Esophagus squamous epithelium (tissue), 5 donors: ENCODE measurements at places on chromosomes 6 and 20.

DNA sequence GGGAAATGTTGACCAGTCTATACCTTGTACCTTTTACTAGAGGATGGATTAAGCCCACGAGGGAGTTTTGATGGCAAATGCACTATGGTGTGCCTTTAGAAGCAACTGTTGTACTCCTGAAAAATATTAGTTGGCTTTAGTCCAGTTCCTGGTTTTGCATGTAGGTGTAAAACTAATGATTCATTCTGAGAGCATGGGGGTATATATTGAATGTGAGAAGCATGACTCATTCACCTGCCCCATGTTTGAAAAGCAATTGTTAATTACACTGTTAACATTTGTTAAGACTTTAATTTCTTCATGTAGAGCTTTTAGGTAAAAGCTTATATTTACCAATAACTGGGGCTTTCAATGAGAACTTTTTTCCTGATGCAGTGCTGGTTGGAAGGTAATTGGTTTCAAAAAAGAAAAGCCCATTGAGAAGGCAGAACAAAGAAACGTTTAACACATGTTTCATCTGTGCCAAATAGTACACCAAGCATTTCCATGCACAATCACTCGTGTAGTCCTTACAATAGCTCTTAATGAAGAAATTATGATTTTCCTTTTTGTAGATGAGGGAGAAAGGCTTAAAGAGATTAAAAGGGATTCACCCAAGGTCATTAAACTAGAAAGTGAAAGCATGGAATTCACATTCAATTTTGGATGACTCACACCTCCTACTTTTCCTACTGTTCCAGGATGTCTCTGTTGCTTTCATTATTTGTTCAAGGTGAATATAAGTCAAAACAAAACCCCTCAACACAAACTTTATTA, 134.1 kb downstream of the CCDC170 start:
- no peak for DNase-seq

GRCh38 chr6:169132352-169132940, 121.2 kb downstream of the THBS2 start:
- DNase-seq, result no peak

- no peak for DNase-seq
These were observed 195.2 kb downstream of the BACH2 start for GRCh38 chr6:90101403-90101802.

GRCh38 chr6:154849475-154849874, 116.3 kb downstream of the SCAF8 start:
- no peak for DNase-seq

- no peak for DNase-seq
These were observed 577.0 kb downstream of the CDH26 start for GRCh38 chr20:60535211-60535610.

DNA sequence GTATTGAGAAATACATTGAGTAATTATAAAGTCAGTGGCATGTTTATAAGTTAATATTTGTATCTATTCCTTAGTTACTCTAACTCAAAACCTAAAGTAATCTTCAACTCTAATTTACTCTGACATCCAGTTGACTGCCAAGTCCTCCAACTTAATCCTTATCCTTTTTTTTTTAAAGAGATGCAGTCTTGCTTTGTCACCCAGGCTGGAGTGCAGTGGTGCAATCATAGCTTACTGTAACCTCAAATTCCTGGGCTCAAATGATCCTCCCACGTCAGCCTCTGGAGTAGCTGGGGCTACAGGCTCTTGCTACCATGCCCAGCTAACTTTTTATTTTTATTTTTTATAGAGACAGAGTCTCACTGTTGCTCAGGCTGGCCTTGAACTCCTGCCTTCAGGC, 24.4 kb downstream of the PTPN1 start:
- no peak for DNase-seq

- no peak for DNase-seq
These were observed 24.9 kb upstream of the VEGFA start for GRCh38 chr6:43744931-43745727.

DNA sequence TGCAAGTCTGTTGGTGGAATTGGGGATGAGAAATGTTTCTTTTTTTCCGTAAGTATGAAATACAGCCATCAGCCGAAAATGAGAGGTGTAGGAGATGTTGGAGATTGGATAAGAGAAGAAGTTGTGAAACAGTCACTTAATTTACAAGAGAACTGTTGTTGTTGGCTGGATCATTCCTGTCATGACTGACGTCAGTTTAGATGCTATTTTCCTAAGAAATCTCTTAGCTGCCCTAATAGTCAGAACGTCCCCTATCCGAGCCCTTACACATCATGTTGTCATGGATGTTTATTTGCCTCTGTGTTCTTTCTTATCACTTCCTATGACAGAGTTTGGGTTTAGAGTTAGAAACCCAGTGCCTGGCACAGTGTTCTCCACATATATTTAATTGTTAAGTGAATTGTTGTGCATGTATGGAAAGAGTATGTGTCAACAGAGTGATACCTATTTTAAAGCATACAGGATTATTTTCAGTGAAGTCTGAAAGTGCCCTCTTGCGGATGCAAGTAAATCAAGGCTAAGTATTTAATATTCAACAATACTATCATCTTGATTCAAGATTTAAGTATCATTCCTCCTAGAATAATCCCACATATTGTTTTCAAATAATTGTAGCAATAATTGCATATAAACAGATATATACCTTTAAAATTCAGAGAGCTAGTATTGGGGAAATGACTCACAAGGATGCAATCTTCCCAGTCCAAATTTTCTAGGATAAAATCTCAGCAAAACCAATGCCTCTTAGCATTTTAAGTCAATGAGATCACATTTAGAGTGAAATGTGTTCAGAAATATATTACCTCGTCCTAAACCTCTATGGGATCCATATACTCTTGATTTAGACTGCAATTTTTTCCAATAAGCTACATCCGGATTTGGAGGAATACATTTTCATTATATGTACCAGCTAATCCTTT, 309.9 kb upstream of the NOX3 start:
- DNase-seq, result no peak

GRCh38 chr6:19432966-19433498, 404.1 kb upstream of the ID4 start:
- no peak for DNase-seq

DNA sequence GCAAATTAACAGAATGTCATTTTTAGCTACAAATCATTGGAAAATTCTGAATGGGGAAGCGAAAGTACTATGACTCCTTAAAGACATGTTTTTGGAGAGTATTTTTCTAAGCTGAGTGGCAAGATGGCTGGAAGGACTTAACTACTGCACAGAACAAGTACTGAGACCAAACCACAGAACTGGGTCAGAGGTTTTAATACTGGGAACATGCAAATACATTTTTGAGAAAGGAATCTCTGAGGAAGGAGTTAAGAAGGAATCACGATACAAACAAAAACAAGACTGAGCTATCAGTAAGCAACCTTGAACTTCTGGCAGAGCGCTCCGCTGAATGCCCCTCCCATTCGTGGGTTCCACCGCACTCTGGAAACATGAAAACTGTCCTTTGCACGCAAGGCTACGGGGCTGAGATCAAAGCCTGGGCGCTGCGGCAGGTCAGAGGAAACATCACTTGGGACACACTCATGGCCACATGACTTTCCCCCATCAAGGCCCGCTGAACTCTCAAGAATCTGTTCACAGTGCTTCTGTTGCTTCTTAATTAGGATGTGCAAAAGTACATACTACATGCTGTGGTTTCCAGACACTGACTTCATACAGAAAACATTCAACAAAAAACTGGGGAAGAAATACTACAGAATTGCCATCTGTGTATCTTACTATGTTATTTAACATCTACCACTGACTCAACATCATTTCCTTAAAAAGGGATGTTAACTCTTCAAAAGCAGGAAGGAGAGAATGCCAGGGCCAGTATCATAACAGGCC, 27.8 kb downstream of the SLC23A2 start:
- no peak for DNase-seq

GRCh38 chr6:116971959-116972358, 94.9 kb downstream of the RFX6 start:
- DNase-seq, result no peak

DNA sequence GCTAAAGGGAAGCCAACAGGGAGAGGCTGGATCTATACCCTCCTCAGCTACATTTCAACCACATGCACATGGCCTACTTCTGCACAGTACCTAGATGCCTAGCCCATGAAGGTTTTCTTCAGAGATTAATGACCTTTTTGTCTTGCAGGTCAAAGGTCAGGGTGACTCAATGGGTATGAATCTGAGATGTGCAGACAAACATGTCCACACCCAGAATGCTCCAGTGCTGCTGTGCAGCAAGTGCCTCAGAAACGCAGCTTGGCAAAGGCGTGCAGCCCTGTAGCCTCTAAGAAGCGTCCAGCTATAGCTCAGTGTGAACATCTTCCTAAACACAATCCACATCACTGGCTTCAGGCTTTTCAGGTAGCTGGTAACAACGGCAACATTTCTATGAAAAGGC, 24.4 kb downstream of the MAP1LC3A start:
- DNase-seq, result no peak

DNA sequence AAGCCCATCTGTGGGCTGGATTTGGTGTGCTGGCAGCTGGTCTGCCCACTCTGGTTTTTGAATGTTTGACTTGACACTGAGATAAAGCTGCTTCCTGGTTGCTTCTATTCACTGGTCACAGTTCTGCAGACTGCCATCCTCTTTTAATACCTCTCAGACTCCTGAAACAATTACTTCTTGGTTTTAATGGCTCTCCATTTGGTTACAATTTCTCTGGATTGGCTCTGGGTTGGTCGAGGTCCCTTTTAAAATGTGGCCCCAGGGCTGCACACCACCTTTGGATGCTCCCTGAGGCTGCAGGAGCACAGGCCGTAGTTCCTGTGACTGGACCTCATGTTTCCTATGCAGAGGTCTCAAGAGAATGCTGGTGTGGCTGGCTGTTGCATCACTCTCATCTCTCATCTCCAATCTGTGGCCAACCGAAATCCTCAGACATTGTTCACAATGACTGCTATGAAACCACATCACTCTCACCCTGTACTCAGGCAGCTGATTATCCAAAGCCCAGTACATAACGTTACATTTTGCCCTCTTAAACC, 98.5 kb downstream of the INSM1 start:
- no peak for DNase-seq

- DNase-seq, result no peak
These were observed 6.9 kb upstream of the CABLES2 start for GRCh38 chr20:62413896-62414481.

GRCh38 chr6:105280033-105280432, 100.2 kb upstream of the POPDC3 start:
- no peak for DNase-seq

DNA sequence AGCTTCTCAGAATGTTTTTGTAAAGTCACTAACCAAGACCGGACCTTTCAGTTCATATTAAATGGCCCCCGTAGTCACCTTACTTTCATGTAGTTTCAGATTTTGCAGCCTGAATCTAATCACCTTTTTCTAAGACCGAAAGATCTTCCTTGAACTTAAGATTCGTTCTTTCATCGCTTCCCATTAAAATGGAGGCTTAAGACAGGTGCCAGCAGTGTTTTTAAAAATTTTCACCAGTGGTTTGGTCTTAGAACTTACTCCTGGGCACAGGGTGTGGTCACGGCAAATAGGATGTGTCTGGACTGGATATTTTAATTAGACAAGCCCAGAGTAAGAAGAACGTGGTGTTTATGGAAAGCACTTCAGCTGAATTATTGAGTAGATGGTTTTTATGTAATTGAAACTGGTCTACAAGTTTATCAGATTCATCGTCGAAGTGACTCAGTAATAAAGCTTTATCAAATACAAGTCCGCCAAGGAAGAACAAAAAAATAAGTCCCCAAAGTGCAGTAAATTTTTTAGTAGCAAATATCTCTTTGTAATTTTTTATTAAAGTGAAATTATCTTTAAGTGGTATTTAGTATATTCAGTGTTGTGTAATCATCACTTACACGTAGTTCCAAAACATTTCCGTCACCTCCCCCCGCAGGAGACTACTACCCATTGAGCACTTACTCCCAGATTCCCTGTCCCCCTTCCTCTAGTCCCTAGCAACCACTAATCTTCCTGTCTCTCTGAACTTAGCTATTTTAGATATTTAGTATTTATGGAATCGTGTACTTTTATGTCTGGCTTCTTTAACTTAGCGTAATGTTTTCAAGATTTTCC, 868 bp downstream of the SRSF3 start:
- no peak for DNase-seq

DNA sequence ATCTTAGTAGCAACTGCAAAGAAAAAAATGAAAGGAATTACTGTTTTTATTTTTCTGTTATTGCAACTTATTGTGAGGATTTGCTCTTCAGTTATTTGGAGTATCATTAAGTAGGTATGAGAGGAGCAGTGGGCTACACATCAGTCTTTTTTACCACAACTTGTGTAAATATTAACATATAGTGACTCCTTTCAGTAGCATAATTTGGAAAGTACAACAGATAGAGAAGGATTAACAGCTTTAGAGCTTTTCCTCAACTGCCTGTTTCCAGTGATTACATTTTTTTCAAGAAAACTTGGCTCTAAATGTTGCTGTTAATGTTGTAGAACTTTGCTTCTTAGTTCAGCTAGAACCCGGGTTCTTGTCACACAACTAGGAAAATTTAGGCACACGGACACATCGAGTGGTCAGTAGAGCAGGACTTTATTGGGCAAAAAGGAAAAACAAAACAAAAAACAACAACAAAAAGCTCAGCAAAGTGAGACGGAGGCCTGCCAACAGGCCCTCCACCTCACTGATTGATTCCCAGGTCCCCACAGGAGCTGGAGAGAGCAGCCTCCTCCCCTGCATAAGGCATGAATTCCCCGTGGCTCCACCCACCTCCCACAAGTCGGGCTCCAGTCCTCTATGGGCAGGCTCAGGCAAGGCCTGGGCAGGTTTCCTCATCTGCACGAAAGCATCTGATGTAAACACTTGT, 75.1 kb downstream of the ADGRG6 start:
- DNase-seq, result no peak

DNA sequence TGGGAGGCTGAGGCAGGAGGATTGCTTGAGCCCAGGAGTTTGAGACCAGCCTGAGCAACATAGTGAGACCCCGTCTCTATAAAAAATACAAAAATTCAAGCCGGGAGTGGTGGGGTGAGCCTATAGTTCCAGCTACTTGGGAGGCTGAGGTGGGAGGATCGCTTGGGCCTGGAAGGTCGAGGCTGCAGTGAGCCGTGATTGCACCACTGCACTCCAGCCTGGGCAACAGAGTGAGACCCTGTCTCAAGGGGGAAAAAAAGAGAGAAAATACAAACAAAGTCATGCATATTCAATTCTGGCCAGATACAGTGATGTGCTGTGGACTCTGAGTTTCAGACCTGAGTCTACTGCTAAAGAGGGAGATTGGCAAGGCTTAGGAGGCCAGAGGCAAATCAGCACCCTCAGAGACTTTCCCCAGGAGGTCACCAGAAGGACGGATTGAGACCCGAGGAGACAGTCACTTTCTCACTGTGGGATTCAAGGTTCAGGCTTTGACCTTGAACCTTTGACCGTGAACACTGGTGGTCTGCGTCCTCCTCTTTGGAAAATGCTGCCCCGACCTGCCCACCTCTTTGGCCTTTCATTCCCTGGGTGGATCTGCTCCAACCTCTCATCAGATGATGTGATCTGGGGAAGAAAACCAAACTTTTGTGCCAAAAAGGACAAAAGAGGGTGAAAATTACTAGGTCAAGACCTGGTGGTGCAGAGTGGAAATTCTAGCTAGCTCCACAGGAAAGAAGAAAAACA, 31.2 kb downstream of the TGM2 start:
- no peak for DNase-seq

- no peak for DNase-seq
These were observed 1.4 kb downstream of the SLC52A3 start for GRCh38 chr20:766906-767305.

- DNase-seq, result no peak
These were observed 99.8 kb downstream of the TAF4 start for GRCh38 chr20:61965606-61966491.
